ENCODE measurements at places on chromosomes 3 and 15.
A peak's percentile ranks its signal among the peaks of the same experiment; 100 is the strongest.

GRCh38 chr3:99256788-99257187 lies 355.3 kb upstream of the DCBLD2 start:
- DNase-seq, result peak; percentile 18

- no peak for DNase-seq
These were observed 553 bp upstream of the SEC22A start for GRCh38 chr3:123201223-123201556.

DNA sequence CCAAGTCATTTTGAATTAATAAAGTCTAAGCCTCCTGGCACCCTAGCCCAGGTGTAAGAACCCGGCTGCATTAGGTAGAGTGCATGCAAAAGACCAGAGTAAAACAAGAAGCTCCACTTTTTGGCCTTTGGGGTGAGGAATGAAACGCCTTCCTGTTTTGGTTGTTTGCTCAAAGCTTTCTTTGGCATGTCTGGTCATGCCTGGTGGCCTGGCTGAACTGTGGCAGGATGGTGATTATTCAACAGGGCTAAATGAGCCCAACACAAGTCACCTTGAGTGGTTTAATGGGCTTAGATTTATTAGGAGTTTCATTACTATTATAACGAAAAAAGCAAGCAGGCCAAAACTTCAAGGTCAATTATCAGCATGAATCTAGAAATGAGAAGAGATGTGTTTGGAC lies 40.9 kb upstream of the LDHAL6B start:
- peak; percentile 48 for DNase-seq

DNA sequence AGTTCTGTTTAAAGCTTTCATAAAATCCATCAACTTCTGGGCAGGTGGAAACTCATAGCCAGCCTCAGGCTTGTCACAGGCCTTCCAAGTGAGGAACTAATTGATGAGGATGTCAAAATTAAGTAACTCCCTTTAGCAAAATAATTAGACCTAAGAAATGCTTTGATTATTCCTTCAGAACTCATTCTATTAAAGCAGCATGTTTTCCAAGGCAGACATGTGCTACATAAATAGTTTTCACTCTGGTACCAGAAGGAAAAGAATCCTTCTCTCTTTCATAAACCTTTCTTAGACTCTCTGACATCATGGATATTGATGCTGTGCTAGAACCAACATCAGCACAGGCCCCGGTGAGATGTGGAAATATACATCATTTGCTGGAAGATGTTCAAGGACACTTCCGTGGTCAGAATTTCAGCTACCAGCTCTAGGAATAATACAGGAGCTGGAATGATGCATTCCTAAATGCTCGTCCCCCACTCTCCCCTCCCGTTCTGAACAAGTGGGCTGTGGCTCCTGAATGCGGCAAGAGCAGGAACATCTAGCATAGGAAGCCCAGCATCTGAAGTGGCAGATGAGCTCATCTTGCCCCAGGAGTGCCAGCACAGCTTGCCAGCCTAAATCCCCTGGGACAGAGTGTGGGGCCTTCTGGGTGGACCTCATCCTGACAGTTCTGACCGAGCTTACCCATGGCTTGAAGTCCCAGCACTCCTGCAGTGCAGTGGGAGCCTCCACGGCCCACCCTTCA lies 82.4 kb downstream of the WWTR1 start:
- peak; percentile 69 for DNase-seq

DNA sequence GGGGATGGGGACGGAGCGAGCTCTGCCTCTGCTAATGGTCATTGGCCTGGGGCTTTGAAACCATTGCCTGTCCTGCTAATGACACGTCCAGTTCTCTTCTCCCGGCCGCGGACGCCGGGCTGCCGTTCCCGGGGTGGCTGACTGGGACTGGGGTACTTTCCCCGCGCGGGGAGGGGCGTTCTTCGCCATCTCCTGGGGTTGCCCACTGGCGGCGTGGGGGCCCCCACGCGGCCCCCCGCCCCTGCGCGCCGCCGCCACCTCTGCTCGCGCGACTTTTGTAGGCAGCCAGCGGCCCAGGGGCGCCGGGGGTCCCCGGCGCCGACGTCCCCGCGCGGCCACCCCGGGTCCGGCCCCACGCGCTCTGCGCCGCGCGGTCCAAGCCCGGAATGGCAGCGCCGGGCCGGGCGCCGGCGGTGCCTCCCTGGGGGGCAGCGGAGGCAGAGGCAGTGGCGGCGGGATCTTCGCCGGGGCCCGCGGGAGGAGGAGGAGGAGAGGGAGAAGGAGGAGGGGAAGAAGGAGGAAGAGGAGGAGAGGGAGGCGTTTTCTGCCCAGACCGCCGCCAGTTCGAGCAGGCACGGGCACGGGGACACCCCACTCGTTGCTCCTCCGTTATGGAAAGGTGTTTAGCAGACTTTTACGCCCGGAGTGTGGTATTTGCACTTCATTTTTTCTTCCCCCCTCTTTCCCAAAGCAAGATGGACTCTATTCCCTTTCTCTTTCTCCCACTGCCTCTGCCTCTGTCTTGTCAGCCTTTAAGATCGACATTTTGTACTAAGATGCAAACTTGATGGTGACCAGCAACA lies 2.3 kb downstream of the BBX start:
- DNase-seq, result peak; percentile 53

DNA sequence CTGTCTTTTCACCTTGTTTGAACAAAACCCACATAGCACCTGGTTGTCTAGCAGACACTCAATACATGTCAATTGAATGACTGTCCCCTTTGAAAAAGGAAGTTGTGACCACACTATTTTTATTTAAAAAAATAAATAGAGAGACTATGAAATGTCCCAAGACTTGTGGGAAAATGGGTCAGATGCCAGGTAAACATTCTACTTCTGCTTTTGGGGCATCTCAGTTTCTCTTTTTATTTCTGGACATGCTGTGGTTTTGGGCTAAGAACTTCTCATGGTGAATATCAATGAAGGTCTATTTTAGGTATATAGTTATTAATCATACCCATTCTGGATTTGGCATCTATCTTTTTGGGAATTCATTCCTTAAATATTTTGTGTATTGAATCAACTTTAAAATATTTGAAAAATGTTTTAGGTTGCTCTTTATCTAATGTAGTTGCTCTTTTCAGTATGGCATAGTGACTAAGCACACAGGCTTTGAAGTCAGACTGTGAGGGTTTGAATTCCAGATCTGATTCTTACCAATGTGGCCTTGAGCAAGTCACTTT lies 4.4 kb downstream of the TMEM45A start:
- DNase-seq, result peak; percentile 62

DNA sequence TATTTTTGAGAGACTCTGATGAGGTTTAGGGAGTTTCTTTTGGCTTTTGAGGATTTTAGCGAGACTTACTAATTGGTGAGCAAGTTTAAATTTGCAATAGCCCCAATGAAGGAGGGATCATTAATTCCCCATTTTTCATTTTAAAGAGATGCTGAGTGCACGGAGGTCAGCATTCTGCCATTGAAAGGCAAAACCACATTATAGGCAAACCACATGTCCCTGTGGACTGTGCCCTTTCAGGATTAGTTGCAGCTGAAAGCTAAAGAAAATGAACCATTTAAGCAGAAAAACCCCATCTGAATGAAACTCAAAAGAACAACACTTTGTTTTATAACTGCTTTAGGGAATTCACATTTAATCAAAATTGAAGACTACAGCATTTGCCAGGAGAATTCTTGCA lies 246.5 kb downstream of the PDZRN3 start:
- no peak for DNase-seq

- no peak for DNase-seq
These were observed 29.6 kb downstream of the MSL2 start for GRCh38 chr3:136166507-136166906.

DNA sequence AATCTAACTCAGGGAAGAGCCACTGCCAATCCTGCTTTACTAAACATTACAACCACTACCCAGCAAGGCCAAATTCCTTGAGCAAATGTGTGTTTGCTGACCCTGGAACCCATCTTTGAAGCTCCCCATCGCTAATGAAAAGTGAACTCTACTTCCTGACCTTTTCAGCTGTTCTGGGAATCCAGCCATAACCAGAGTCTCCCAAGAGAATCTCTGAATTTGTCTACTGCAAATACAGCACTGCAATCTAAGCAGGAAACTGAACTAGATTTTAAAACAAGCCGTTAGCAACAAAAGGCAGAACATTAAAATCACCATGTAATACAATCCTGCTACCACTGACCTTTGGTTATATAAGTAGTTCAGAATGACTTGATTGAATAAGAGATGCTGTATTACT lies 309.2 kb downstream of the MAGI1 start:
- no peak for DNase-seq

DNA sequence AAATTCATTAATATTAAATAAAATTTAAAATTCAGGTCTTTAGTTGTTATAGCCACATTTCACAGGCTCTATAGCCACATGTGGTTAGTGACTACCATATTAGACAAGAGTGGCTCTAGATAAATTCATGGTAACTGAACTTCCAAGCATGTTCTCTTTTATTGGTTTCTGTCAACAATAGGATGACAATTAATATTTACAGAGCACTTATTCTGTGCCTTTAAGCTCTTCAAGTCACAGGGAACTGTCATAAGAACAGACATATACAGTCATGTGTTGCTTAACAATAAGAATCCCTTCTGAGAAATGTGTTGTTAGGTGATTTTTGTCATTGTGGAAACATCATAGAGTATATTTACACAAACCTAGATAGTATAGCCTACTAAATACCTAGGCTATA lies 38.8 kb upstream of the SLC25A36 start:
- DNase-seq, result no peak

GRCh38 chr15:90343302-90343790 lies 8.7 kb upstream of the ZNF774 start:
- DNase-seq, result no peak

Measured in urothelium cell line (cell line).